ENCODE measurements at places on chromosomes 11 and 22.

DNA sequence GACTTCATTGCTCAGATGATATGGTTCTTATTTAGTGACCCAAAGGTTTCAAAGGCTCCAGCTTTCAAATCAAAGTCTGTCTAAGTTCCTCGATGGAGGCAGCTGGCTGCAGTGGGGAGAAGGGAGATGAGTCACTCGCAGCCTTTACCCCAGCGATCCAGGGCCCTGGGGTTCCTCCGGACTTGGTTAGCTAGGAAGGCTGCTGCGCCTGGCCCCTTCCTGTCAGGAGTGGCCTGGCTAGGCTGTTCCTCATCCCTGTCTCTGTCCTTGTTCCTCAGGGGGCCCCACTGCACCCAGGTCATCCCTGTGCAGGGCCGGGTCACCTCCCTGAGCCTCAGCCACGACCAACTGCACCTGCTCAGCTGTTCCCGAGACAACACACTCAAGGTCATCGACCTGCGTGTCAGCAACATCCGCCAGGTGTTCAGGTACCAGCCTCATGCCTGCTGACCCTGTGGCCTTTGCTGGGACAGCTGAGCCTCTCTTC lies 13.9 kb downstream of the ATG16L2 start:
- no peak for DNase-seq

DNA sequence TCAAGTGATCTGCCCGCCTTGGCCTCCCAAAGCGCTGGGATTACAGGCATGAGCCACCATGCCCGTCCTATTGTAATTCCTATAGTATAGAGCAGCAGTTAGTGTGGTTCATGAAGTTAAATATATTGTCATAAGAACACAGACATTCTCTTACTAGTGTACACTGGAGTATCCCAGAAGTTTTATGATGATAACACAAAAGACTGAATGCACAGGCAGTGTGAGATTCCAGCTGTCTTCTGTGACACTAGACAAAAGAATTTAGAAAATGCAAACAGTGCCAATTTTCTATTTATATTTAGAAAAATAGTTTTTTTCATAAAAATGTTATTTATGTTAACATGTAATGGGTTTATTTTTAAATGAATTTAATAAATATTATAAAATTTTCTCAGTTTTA lies 39.4 kb upstream of the RBX1 start:
- DNase-seq: no peak

DNA sequence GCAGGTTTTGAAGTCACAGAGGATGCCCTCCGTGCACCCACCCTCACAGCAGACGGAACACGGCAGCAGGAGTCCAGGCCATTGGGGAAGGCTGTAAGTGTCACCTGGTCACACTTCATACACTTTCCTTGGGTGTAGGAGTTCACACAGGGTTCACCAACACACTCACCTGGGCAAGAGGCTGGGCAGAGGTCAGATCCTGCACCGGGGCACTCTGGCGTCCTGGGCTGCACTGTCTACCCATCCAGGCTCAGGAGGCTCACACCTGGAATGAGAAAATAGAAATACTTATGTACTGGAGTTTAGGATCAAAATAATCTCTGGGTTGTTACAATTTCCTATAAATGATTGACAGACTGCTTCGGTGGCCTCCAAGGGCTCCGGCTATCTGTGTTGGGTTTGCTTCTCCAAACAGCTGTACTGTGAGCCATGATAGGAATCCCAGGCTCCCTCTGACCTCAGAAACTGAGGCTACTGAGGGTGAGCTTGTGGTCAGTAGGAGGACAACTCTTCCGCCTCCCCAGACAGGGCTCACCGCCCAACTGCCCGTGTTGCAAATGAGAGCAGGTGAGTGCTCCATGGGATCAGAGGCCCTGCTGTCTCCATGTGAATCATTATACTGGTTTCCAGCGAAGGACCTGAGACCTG lies 20.1 kb upstream of the CARS1 start:
- DNase-seq: no peak

DNA sequence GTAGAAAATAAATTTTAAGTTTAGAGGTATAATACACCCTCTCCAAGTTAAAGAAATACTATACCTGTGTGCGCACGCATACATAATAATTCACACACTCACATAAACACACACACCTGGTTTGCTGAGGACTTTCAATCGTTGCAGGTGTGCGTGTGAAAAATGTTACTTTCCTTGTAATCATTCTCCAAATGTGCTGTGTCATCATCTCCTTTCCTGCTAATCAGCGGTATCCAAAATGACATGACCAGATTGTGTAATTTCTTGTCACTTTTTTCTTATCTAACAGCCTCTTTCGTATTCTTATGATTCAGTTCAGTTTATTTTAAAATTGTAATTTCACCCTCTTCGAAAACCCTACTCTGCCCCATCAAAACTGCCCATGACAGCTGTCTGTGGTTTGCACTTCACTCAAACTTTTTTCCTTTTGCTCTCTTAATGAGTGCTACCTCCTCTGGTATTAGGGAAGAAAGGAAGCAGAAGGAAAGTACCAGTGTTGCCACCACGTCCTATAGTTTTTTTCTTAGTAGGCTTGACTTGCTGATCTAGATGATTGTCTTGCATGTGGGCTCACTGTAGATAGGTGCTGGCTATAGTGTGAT lies 651.2 kb downstream of the CNTN5 start:
- no peak for DNase-seq

GRCh38 chr11:62546244-62546928 lies at the start of gene AHNAK:
TSS of gene AHNAK (minus strand) at chr11:62546806. CDS start at chr11:62536098, 10,708 bp downstream.
- no peak for DNase-seq

DNA sequence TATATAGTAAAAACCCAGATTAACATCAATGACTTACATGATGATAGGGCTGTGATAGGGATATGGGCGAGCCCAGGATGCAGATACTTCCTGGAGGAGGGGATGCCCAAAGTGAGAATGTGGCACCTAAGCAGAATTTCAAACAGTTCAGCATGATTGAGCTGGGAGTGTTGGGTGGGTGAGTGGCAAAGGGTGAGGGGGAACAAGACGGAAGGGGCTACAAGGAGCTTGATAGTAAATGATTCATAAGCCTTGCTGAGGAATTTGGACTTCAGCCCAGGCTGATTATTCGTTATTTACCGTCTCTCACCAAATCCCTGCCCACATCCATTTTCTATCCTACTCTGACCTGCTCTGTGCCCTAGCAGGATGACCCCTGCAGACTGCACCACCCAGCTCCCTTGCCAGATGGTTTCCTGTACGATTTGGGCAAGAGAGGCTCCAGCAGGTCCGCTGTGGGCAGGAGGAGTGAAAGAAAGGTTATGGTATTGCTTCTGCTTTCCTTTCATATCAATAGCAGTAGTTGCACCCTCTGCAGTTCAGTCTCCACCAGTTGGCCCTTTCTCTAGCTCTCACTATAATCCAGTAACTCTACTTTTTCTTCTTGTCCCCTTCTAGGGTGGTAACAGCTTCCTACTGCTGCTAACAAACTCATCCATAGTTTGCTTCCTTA lies 30.3 kb upstream of the SIK2 start:
- DNase-seq: no peak

GRCh38 chr22:46275455-46276122 lies 7.8 kb downstream of the TTC38 start:
- no peak for DNase-seq

- no peak for DNase-seq
These were observed 60.6 kb upstream of the HSD17B12 start for GRCh38 chr11:43619863-43620505.

DNA sequence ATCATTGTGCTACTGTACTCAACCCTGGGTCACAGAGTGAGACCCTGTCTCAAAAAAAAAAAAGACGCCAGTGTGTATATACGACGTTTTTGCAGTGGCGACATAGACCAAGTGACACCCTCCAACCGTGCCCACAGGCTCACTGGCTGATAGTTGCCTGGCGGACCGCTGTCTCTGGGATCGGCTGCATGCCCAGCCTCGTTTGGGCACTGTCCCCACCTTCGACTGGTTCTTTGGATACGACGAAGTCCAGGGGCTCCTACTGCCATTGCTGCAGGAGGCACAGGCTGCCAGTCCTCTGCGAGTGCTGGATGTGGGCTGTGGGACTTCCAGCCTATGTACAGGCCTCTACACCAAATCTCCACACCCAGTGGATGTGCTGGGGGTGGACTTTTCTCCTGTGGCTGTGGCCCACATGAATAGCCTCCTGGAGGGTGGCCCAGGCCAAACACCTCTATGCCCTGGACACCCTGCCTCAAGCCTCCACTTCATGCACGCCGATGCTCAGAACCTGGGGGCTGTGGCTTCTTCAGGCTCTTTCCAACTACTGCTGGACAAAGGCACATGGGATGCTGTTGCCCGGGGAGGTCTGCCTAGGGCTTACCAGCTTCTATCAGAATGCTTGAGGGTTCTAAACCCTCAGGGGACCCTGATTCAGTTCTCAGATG lies 1.3 kb downstream of the CSKMT start:
- DNase-seq: no peak

- no peak for DNase-seq
These were observed 352.5 kb downstream of the TBC1D22A start for GRCh38 chr22:47114813-47115517.

DNA sequence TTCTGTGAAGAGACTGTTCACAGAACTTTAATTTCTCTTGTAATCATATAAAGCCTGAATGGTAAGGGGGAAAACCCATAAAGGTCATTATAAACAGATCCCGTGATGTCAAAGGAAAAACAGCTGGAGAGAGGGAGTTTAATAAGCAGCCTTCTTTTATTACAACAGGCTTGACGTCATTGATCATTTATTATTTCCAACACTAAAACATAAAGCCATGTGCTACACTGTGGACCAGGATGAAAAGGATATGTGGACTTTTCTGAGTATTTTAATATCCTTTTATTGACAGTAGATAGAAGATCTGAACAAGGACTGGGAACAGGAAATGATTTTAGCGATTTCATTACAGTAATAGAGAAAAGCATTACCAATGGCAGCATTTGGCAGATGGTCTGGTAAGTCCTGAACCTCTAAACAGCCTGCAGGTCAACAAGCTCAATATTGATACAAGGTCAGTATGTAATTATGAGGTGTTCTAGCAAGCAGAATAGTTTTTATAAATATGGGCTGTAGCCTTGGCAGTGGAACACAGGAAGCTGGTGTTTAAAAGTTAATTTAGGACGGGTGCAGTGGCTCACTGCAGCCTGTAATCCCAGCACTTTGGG lies 25.1 kb upstream of the TPH1 start:
- DNase-seq: no peak

Measured in Panc1 (cell line).